ENCODE measurements at places on chromosomes 6 and 20. TPM values are rescaled to one million over a fixed set of nuclear protein-coding genes. Genes with fewer than 3 reads are reported as not detected.

The TPD52L1 gene
- 37.5 TPM for total RNA-seq

The BTN2A1 gene
- 29.4 TPM for total RNA-seq

The GSTA1 gene
- not detected for total RNA-seq

DNA sequence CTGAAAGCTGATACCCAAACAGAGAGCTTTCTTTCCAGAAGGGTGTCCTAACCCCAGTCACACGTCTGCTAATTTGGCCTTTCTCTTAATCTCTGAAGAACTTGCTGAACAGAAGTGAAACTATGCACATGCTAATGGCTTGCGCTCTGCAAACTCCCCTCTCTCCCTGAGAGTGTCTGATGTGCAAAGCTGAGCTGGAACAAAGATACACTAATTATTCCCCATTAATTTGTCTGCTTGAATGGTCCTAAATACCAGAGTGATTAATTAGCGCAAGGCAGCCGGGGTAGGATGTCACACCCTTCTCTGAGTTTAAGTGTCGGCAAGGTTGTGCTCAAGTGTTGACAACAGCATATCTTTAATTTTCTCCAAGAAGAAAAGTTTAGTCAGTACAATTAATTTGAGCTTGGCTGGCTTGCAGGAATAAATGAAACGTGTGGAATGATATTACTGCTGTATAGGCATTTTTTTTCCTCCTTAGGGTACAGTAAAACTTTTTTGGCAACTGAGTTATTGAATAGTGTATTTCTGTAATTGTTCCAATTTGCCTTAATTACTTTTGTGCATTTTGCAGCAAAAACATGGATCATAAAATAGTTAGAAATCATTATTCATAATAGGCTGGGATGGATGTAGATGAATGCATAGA lies 715.9 kb upstream of the POU3F2 start:
- no peak for DNase-seq

DNA sequence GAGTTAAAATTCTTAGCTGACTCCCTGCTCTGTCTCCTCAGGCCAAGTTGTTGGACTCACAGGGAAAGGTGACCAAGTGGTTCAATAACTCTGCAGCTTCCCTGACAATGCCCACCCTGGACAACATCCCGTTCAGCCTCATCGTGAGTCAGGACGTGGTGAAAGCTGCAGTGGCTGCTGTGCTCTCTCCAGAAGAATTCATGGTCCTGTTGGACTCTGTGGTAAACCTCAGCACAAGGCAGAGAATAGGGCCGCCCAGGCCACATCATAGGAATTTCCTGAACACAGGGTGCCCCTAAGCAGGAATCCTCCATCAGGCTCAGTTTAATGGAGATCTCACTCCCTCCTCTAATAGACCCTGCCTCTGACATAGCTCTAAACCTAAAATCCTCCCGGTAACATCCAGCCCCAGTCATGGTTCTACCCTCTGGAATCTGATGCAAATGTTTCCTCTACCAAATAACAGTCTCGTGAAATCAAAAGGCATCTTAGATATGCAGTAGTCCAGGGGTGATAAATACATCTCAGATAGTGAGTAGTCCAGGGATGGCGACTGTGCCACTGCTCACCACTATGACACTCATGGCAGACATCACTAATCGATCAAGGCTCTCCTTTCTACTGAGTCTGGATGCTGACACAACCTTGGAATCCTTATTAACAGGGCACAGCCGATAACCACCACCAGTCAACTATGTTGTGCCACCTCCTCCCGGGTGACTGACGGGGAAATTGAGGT lies 18.3 kb downstream of the BPIFB1 start:
- no peak for DNase-seq

GRCh38 chr20:25294459-25295385 lies 46.8 kb downstream of the PYGB start:
- DNase-seq = peak; percentile 23

DNA sequence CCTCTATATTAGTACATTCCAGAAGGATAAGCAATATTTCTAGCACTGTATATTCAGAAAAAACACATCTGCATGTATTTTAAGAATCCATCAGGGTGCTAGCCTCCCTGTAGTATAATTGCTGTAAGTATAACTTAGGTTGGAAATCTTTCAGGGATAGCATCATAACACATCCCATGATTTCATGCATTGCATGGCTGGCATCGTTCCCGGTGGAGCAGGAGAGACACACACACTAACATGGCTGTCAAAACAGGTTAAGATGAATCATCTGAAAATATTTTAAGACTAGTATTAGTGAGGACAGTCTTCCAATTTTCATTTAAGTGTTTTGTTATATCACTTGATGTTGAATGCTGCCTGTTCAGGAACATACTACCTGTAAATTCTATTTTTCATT lies 32.1 kb upstream of the CENPW start:
- DNase-seq = peak; percentile 46

- no peak for DNase-seq
These were observed 636 bp downstream of the SUPT3H start for GRCh38 chr6:45377043-45377553.

DNA sequence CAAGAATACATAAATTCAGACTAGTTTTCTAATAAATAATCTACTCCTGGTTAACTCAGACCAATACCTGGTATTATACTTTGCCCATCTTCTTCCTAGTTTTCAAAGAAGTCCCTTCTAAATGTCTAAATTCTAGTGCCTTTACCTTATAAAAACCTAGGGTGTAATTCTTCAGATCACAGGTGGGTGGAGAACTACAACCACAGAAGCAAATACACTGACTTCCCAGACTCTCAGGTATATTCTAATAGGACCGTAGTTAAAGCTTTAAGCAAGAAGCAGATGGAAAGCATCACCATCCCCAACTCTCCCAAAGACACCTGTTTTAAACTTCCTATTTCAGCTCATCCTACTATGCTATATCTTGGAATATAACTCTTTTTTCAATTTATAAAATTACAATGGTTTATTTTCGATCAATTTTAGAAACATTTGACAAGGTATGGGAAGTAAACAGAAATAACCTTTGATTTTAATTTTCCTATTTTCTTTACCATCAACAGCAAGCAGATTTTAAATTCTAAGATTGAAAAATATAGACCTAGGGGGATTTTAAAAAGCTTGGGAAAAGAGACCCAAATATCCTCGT lies 15.8 kb downstream of the MAN1A1 start:
- DNase-seq = no peak

- DNase-seq = no peak
These were observed 490.8 kb downstream of the EPM2A start for GRCh38 chr6:145244349-145245100.
